ENCODE measurements at places on chromosomes 2 and 18. TPM values are rescaled to one million over a fixed set of nuclear protein-coding genes. Genes with fewer than 3 reads are reported as not detected.

DNA sequence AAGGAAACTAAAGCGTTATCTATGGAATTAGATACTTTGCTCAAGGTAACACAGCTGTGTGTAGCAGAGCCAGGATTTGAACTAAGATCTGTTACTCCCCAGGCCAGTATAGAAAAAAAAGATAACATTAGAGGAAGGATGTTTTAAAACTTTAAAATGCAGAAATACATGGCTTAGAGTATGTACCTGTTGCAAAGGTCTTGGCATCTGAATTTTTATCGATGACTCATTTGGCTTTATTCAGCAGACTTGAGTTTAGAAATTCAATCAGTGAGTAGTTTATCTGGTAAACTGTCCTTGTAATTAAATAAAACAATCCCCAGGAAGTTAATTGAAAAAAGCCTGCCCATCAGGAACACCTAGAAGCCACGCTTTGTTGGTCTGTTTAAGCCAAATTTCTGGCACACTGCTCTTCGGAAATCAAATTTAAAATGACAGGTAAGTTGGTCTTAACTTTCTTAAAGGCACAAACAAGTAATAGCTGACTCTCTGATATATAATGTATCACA, 36.9 kb downstream of the SCN9A start:
- DNase-seq: no peak

Gene NEMP2
- polyA plus RNA-seq: 10.5 TPM

- DNase-seq: no peak
These were observed 196.0 kb downstream of the PAX3 start for GRCh38 chr2:222102575-222103349.

- DNase-seq: no peak
These were observed 76.7 kb upstream of the CD28 start for GRCh38 chr2:203629699-203630098.

DNA sequence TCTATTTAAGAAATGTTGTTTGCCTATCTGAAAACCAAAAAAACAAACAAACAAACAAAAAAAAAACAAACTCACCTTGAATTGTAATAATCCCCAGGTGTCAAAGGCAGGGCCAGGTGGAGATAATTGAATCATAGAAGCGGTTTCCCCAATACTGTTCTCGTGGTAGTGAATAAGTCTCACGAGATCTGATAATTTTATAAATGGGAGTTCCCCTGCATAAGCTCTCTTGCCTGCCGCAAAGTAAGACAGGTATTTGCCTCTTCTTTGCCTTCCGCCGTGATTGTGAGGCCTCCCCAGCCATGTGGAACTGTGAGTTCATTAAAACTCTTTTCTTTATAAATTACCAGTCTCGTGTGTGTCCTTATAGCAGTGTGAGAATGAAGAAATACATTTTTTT, 1180.7 kb upstream of the CRIM1 start:
- no peak for DNase-seq

GRCh38 chr2:104656571-104657163, 197.2 kb upstream of the POU3F3 start:
- no peak for DNase-seq
